ENCODE measurements at places on chromosomes 6 and 20. TPM values are rescaled to one million over a fixed set of nuclear protein-coding genes. Genes with fewer than 3 reads are reported as not detected.

GRCh38 chr6:47187893-47188587 lies 121.7 kb downstream of the TNFRSF21 start:
- no peak overlapping the region for H3K4me3 ChIP-seq
- H3K4me1 ChIP-seq: no peaks in the 10 kb centered on the region
- H3K36me3 ChIP-seq: no peaks in the 10 kb centered on the region
- H3K27me3 ChIP-seq: peaks cover 3% of the 10 kb centered on the region
- no peak for DNase-seq

GRCh38 chr6:130890521-130890971 lies 63.3 kb downstream of the SMLR1 start:
- no peak overlapping the region for H3K4me3 ChIP-seq
- no peaks in the 10 kb centered on the region for H3K27me3 ChIP-seq
- no peak for DNase-seq
- peaks cover 7% of the 10 kb centered on the region for H3K36me3 ChIP-seq
- H3K4me1 ChIP-seq: no peaks in the 10 kb centered on the region

EFCAB8 gene
- 0.37 TPM for total RNA-seq

GRCh38 chr20:54929191-54929590 lies 453.8 kb downstream of the DOK5 start:
- H3K36me3 ChIP-seq: no peaks in the 10 kb centered on the region
- H3K4me3 ChIP-seq: no peak overlapping the region
- no peaks in the 10 kb centered on the region for H3K27me3 ChIP-seq
- DNase-seq: no peak

DNA sequence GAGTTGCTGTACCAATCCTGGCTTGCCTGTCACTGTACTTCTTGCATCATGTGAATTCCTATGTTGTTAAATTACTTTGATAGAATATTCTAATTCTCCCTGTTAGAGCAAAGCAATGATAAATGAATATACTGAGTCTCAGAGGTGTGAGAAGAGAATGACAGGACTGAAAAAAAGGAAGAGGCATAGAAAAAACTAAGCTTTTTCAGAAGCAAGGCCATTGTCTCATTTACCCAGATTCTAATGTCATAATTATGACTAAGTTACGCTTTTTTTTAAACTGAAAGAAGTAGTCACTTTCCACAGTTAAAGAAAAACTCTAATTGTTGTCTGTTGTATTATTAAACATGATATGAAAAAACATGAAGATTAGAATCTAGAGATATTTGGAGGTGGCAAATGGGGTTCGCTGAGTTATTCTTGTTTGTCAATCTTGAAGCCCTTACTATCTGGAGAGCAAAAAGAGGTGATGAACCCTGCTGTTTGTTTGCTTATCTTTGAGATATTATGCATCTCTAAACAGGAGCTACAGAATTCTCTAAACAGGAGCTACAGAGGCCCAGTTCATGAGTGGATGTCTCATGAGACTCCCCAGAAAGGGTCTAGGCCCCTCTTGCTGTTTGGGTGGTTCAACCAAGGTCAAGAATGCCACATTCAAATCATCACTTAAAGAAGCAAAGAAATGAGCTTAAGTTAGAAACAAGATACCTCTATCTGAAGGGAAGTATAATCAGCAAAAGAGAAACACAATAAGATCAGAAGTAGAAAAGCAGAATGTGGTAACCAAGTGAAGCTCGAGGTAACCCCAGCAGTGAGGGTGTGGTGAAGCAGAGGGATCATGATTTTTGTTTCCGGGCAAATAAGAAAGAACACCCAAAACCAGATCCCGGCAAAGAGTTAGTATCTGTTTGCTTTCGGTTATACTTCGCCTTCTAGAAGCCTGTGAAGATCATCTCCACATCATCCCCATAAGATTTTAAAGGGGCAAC lies 33.3 kb upstream of the THEMIS start:
- peaks cover 14% of the 10 kb centered on the region for H3K36me3 ChIP-seq
- H3K27me3 ChIP-seq: no peaks in the 10 kb centered on the region
- H3K27ac ChIP-seq: peak overlapping the region; percentile 92

- no peak overlapping the region for H3K27ac ChIP-seq
- H3K27me3 ChIP-seq: no peaks in the 10 kb centered on the region
- no peaks in the 10 kb centered on the region for H3K4me1 ChIP-seq
- no peak overlapping the region for H3K4me3 ChIP-seq
- H3K36me3 ChIP-seq: no peaks in the 10 kb centered on the region
Observed at GRCh38 chr6:120681204-120681603, 653.1 kb downstream of the TBC1D32 start.

- H3K27ac ChIP-seq: no peak overlapping the region
- H3K4me3 ChIP-seq: no peak overlapping the region
- no peak for DNase-seq
- H3K4me1 ChIP-seq: no peaks in the 10 kb centered on the region
- no peaks in the 10 kb centered on the region for H3K36me3 ChIP-seq
Observed at GRCh38 chr20:31811796-31812728, 7.1 kb upstream of the MYLK2 start.

OOEP gene
- 0.86 TPM for total RNA-seq

HLA-DPA1 gene
- 11.5 TPM for total RNA-seq

DNA sequence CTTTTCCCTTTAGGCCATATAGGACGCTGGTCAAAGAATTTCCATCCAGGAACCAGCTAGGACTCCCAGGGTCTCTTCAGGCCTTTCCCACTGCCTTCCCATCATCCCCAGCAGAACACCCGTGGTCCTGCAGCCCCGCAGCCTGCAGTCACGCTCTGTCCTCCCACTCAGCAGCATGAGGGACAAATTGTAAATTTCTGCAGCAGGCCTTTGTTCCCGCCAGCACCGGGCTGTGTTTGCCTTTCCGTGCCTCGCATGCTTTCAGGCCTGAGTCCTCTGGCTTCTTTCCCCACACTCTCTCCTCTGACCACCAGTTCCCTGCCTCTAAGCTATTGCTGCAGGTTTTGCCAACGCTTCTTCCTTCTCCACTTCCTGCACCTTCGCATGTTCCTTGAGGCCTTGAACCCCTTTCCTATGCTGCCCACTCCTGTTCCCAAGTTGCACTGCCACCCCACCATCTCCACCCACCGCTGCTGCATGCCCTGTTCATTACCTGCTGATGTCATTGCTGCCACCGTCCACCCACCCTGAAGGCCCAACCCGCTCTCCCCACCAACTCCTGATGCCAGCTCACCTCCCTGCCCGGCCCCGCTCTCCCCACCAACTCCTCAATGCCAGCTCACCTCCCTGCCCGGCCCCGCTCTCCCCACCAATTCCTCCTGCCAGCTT lies 49.8 kb downstream of the RNASET2 start:
- DNase-seq: no peak
- H3K27ac ChIP-seq: no peak overlapping the region
- no peak overlapping the region for H3K4me3 ChIP-seq
- H3K36me3 ChIP-seq: peaks cover under 1% of the 10 kb centered on the region

FABP7 gene
- total RNA-seq: not detected

DNA sequence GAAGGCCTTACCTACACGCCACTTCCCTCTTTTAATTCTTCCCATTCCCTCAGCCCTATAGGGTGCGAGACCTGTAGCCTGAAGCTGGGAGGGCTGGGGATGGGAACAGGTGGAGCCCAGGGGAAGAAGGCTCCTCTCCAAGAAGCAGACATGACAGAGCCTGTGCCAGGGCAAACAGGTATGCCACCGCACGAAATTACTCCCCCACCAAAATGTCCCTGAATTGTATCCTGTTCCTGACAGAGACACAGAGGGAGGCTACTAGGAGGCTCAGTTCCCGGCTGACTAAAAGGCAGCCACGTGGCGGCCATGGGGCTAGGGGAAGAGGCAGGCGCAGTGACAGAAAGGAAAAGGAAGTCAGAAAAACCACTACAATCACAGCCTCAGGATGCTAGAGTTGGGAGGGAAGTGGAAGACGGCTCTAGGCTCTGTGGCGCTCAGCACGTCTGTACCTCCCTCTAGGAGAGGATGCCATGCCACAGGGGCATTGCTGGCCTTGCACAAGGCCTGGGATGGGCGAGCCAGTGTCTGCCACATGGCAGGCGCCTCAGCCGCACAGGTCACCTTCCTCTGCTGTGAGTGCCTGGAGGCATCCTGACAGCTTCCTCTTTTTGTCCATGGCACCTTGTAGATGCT lies 27.7 kb downstream of the TFEB start:
- peaks cover 33% of the 10 kb centered on the region for H3K4me1 ChIP-seq
- peak overlapping the region; percentile 33 for H3K4me3 ChIP-seq
- H3K27ac ChIP-seq: peak overlapping the region; percentile 85
- peak; percentile 57 for DNase-seq

CTAGE9 gene
- total RNA-seq: 0.21 TPM

SLC44A4 gene
- total RNA-seq: 0.27 TPM

GLP1R gene
- 0.94 TPM for total RNA-seq

SLC32A1 gene
- total RNA-seq: not detected

DNA sequence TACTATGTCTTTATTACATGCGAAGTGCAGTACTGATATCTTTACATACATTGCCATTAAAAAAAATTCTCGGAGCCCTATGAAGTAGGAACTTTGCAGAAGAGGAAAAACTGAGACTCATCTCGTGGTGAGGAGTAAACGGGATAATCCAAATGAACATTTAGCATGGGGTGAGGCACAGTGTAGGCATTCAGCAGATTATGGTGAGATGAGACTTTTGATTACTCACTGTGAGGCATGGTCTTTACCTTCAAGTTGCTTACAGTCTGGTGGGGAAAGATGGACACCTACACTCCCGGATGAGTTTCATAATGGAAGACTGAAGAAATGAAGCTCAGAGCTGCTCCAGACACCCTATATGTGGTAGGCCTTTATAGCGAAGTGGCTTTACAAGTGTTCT lies 1.4 kb downstream of the RPRD1B start:
- H3K36me3 ChIP-seq: peaks cover 22% of the 10 kb centered on the region
- H3K4me1 ChIP-seq: peaks cover 55% of the 10 kb centered on the region
- DNase-seq: no peak
- peak overlapping the region; percentile 94 for H3K4me3 ChIP-seq

CBLN4 gene
- not detected for total RNA-seq

DNA sequence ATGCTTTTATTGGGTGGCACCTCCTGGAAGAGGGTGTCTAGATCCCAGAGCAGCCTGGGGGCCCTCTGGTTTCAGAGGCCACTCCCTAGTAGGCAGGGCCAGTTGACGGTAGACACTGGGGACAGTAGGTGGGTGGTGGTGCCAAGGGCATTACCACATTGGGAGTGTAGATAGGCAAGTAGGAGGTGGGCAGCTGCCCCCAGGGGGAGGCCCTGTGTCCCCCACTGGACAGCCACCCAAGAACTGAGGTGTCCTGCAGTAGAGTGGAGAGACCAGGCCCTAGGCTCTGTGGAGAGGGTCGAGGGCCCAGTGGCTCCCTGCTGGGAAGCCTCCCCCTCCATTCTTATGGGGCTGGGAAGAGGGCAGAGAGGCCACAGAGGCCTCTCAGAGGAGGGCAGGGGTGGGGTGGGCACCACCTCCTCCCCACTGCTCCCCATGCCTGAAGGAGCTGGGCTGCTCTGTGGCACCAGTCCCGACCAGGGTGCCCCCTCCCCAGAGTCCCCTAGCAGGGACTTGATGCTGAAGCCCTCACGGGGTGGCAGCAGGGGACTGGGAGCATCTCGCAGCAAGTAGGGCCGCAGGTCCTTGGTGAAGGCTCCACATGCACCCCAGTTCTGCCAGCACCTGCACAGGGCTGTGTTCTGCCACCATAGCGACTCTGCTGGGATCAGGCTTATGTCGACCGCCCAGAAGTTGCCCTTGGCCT lies 305.0 kb upstream of the KCNQ5 start:
- no peaks in the 10 kb centered on the region for H3K4me1 ChIP-seq
- no peak overlapping the region for H3K4me3 ChIP-seq
- no peaks in the 10 kb centered on the region for H3K36me3 ChIP-seq
- DNase-seq: no peak
- H3K27me3 ChIP-seq: peaks cover 2% of the 10 kb centered on the region

PHACTR3 gene
- not detected for total RNA-seq

GRCh38 chr6:74690365-74690764 lies 515.5 kb downstream of the COL12A1 start:
- H3K27me3 ChIP-seq: no peaks in the 10 kb centered on the region
- H3K36me3 ChIP-seq: no peaks in the 10 kb centered on the region
- H3K27ac ChIP-seq: no peak overlapping the region
- DNase-seq: no peak

DNA sequence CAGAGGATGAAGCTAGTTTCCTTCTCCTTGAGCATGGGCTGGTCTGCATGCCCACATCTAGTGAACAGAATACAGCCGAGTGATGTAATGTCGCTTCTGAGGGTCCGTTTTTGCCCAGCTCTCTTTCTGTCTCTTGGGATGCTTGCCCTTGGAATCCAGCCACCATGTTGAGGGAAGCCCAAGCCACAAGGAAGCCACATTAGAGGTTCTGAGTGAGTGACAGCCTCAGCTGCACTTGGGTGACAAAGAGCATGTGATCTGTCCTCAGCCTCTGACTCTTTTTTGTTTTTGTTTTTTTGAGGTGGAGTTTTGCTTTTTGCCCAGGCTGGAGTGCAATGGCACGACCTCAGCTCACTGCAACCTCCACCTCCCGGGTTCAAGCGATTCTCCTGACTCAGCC lies 100.6 kb upstream of the SALL4 start:
- H3K27me3 ChIP-seq: peaks cover 9% of the 10 kb centered on the region
- H3K36me3 ChIP-seq: no peaks in the 10 kb centered on the region
- H3K27ac ChIP-seq: no peak overlapping the region

DNA sequence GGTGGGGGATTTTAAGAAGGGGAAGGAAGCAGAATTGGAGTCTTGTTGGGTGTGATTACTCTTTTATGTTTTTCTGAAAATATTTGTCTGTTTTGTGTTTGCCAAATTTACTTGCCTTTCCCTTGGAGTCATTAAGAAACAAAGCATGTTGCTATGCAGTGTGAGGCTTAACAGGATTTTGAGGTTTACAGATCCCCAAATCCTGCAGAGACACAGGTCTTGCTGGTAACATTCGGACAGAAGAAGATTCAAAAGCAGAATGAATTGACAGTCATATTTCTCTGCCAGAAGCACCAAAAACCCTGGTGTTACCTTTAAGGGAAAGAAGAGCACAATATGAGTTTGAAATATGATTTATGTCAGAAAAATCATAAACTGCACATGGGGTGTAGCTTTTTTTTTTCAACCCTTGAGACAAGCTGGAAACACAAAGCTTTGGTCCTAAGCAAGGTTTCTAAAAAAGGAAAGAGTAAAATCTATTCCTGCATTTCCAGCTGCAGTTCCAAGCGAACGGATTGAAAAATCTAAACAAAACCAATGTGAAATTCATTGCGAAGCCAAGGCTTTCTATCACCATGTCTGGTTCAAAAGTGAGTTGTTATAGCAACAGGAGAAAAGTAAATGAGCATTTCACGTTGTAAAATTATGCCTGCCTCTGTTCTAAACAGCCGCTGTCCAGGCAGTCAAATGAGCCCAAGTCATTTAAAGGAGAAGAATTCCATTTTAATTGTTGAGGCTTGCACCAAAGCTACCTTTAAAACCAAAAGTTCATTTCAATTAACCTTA lies 358.9 kb upstream of the SASH1 start:
- no peak for DNase-seq
- H3K4me3 ChIP-seq: no peak overlapping the region
- H3K36me3 ChIP-seq: no peaks in the 10 kb centered on the region
- H3K27ac ChIP-seq: no peak overlapping the region
- no peaks in the 10 kb centered on the region for H3K4me1 ChIP-seq
- peaks cover 2% of the 10 kb centered on the region for H3K27me3 ChIP-seq

PSORS1C2 gene
- not detected for total RNA-seq

DNA sequence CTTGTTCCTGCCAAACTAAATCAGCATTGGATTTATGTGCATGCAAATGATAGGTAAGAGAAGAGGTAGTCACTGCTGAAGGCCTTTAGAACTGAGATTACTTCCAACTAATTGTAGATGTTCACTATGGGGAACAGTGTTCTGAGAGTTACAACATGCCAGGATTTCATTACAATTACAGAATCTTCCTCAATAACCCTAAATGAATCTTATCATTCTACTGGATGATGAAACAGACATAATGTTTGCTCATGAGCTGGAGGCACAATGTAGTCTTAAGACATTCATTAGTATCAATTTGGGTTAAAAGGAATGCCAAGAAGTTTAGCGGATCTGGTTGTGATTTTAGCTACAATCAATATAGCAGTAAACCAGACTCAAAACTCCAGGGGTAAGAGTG lies 248.9 kb upstream of the THEMIS start:
- H3K4me3 ChIP-seq: no peak overlapping the region
- H3K36me3 ChIP-seq: no peaks in the 10 kb centered on the region
- H3K27me3 ChIP-seq: no peaks in the 10 kb centered on the region
- H3K4me1 ChIP-seq: no peaks in the 10 kb centered on the region
- DNase-seq: no peak
